ENCODE measurements at places on chromosomes 11 and 22.

- peak; percentile 86 for DNase-seq
- H3K27ac ChIP-seq, result peak overlapping the region; percentile 77
- no peaks in the 10 kb centered on the region for H3K36me3 ChIP-seq
- peaks cover 60% of the 10 kb centered on the region for H3K4me1 ChIP-seq
These were observed 68.2 kb downstream of the USP35 start for GRCh38 chr11:78256962-78257361.

DNA sequence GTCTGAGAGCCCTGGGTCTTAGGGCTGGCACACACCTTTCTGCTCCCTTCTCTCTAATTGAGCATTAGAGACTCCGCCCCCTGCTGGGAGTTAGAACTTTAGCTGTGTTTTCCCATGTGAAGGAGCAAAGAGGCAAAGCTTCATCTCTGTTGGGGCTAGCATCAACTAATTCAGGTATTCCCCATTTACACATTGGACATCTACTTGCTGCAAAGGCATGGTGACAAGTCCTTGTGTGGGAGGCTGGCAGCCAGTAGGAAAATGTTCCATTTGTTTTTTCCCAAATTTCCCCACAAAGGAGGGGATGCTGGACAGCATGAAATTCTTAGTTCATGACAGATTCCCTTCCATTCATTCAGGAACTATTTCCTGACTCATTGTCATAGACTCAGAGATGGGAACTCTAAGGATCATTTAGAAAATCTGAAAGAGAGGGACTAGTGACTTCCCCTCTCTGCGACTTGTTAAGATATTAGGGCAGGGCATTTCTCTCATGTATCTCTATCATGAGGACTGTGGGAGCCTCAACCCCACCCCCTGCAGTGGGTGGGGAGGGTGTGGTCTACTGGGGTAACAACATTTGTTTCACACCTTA lies 3.6 kb downstream of the CD44 start:
- no peak overlapping the region for H3K4me3 ChIP-seq
- no peaks in the 10 kb centered on the region for H3K27me3 ChIP-seq
- H3K4me1 ChIP-seq, result peaks cover 8% of the 10 kb centered on the region
- H3K36me3 ChIP-seq, result no peaks in the 10 kb centered on the region
- DNase-seq, result no peak

- H3K4me1 ChIP-seq, result no peaks in the 10 kb centered on the region
- no peak overlapping the region for H3K4me3 ChIP-seq
- H3K27me3 ChIP-seq, result no peaks in the 10 kb centered on the region
- no peak overlapping the region for H3K27ac ChIP-seq
- DNase-seq, result no peak
These were observed 33.3 kb downstream of the ME3 start for GRCh38 chr11:86639137-86639536.

DNA sequence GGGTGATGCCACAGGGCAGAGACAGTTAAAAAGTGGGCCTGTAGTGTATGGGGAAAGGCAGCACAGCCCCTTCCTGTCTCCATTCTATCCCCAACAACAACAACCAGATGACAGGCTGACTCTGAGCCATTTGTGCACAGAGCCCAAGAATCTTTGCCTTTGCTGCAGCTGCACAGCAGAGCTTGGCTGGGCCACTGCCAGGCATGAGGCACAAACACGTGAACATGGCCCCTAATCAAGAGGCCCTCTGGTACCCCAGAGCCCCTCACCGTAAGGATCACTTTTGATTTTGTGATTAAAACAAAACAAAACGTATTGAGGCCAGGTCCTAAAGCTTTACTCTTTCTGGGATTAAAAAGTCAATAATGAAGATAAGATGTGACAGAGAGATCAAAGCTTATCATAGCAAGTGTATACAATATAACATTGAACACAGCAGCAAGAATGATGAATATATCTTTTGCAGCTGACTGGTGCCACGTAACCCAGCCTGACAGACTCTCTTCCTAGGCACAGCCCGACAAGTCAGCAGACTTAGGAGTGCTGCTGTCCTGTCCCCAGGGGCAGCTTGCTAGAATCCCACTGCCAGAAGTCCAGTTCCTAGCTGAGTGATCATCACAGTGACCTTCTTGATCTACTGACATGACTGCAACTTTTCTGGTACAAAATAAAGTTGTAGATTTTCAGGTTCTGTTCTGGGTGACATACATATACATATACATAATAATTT lies 117.8 kb downstream of the SERGEF start:
- no peak overlapping the region for H3K4me3 ChIP-seq
- peaks cover 2% of the 10 kb centered on the region for H3K36me3 ChIP-seq
- peaks cover 6% of the 10 kb centered on the region for H3K4me1 ChIP-seq
- DNase-seq, result peak; percentile 21
- H3K27ac ChIP-seq, result no peak overlapping the region

DNA sequence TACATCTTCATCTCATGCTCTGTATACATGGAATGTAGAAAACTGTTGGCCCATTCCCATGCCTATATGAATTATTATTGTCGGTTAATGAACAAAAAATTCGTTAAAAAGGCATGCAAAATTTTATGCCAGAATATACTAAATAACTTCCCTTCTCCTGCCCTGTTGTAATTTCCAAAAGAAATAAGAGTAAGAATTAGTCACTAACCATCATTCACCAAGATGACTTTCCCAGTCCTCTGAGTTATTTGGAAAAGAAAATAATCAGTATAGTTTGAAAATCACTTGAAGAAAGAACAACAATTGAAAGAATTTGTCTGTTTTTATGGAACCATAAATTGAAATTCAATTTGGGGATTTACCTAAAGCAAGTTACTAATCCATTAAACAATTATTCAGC lies 1149.1 kb upstream of the RAG2 start:
- H3K27me3 ChIP-seq, result no peaks in the 10 kb centered on the region
- no peaks in the 10 kb centered on the region for H3K36me3 ChIP-seq
- DNase-seq, result no peak
- no peak overlapping the region for H3K4me3 ChIP-seq
- no peak overlapping the region for H3K27ac ChIP-seq
- H3K4me1 ChIP-seq, result no peaks in the 10 kb centered on the region

DNA sequence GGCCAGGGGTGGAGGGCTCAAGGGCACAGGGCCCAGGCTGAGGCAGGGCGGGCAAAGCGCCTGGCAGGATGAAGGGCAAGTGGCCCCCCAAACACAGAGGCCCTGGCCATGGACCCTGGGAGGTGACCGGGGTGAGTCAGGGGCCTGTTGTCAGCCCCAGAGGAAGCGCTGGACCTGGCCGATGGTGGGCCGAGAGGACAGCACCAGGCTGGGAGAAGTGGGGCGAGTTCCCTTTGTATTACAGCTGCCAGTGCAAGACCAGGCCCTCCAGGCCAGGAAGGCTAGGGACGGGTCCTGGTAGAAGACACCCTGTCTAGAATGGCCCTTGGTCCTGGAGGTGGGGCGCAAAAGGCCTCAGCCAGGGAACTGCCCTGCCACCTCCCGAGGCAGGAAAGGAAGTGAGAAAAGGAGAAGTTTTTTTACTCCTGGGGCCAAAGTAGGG lies 12.8 kb downstream of the CXCR5 start:
- peaks cover 42% of the 10 kb centered on the region for H3K36me3 ChIP-seq
- H3K4me1 ChIP-seq, result no peaks in the 10 kb centered on the region

DNA sequence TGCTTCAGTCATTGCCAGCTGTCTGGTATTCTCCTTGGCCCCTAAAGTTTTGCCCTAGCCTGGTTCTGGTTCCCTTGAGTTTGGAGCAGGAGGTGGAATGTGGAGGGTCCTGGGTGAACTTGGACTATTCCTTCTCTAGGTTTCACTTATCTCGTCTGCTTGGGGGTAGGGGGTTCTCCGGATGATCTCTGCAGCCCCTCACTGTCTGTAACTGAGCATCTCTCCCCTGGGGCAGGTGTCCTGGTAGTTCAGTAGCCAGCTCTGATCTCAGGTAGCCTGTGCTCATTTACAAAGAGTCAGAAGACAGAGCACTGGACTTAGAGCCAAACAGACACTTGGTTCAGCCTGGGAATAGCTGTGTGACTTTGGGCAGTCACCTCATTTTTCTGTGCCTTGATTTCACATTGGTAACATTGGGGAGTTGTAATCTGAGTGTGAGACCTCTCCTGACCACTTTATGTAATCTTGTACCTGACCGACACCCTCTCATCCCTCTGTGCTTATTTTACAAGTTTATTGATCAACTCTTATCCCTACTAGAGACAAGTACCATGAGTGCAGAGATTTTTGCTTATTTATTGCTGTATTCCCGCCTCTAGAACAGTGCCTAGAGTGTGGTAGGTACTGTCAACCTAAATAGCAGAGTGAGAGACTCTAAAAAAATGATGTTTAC lies 804 bp downstream of the CCDC134 start:
- no peaks in the 10 kb centered on the region for H3K27me3 ChIP-seq
- H3K36me3 ChIP-seq, result no peaks in the 10 kb centered on the region
- DNase-seq, result no peak

DNA sequence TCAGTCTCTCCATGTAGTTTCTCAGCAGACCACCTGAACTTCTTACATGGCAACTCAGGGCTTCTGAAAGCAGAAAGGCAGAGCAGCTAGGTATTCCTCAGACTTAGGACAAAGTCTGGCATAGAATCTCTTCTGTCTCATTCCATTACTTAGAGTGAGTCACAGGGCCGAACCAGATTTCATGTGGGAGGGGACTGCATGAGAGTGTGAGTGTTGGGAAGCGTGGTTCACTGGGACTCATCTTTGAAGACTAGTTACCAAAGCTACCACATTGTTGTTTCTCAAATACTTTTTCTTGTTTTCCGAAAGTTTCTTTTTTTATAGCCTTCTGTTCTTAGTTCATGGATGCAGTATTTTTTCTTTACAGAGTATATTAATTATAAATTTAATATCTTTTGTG lies 36.1 kb upstream of the SCN3B start:
- H3K4me1 ChIP-seq, result no peaks in the 10 kb centered on the region
- H3K27me3 ChIP-seq, result peaks cover 15% of the 10 kb centered on the region
- H3K36me3 ChIP-seq, result no peaks in the 10 kb centered on the region
- DNase-seq, result no peak
- no peak overlapping the region for H3K4me3 ChIP-seq

- no peak overlapping the region for H3K4me3 ChIP-seq
- H3K27me3 ChIP-seq, result no peaks in the 10 kb centered on the region
- no peak overlapping the region for H3K27ac ChIP-seq
- peaks cover 18% of the 10 kb centered on the region for H3K4me1 ChIP-seq
- DNase-seq, result no peak
These were observed 64.1 kb upstream of the LMO1 start for GRCh38 chr11:8327761-8328192.

- no peak overlapping the region for H3K27ac ChIP-seq
- no peaks in the 10 kb centered on the region for H3K36me3 ChIP-seq
- DNase-seq, result no peak
These were observed 96.4 kb upstream of the PARVA start for GRCh38 chr11:12280838-12281565.

DNA sequence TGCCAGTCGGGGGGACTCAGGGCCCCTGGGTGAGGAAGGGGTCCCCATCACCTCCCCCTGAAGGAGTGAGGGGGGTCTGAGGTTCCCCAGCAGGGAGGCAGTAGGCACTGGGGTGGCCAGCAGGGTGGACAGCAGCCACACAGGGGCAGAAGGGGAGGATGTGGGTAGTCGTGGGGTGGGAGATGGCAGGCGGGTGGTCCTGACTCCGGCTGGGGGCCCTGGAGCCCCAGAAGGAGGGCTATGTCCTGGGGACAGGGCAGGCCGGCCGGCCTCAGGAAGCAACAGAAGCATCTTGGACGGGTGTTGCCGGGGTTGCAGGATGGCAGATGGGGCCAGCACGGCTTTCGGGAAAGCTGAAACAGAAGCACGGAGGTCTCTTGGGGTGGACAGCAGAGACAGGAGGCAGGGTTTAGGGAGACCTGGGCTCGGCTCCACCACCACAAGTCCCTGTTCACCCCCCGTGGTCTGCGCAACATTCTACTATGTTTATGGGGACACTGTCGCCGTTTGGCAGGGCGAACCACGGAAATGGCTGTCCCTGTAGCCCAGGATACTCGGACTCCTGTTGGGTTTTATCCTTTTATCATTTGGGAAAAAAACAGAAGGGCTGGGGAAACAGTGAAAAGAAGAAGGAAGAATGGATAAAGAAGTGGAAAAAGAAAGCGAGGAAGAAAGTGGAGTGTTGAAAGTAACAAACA lies 14.1 kb downstream of the VWCE start:
- H3K36me3 ChIP-seq, result no peaks in the 10 kb centered on the region
- H3K27me3 ChIP-seq, result no peaks in the 10 kb centered on the region
- no peaks in the 10 kb centered on the region for H3K4me1 ChIP-seq
- no peak overlapping the region for H3K27ac ChIP-seq
- no peak for DNase-seq

GRCh38 chr11:62974848-62975522 lies 9.8 kb downstream of the SLC22A6 start:
- no peaks in the 10 kb centered on the region for H3K27me3 ChIP-seq
- H3K4me3 ChIP-seq, result no peak overlapping the region
- H3K36me3 ChIP-seq, result no peaks in the 10 kb centered on the region
- DNase-seq, result peak; percentile 69
- H3K27ac ChIP-seq, result no peak overlapping the region
- no peaks in the 10 kb centered on the region for H3K4me1 ChIP-seq

GRCh38 chr11:40241524-40242051 lies 1217.9 kb downstream of the LRRC4C start:
- no peak overlapping the region for H3K4me3 ChIP-seq
- no peaks in the 10 kb centered on the region for H3K27me3 ChIP-seq
- H3K27ac ChIP-seq, result no peak overlapping the region
- no peaks in the 10 kb centered on the region for H3K36me3 ChIP-seq
- peak; percentile 11 for DNase-seq
- no peaks in the 10 kb centered on the region for H3K4me1 ChIP-seq

- H3K4me1 ChIP-seq, result no peaks in the 10 kb centered on the region
- no peaks in the 10 kb centered on the region for H3K36me3 ChIP-seq
- H3K27ac ChIP-seq, result no peak overlapping the region
- H3K4me3 ChIP-seq, result no peak overlapping the region
- H3K27me3 ChIP-seq, result no peaks in the 10 kb centered on the region
These were observed 191.9 kb downstream of the NELL1 start for GRCh38 chr11:20861322-20861721.

DNA sequence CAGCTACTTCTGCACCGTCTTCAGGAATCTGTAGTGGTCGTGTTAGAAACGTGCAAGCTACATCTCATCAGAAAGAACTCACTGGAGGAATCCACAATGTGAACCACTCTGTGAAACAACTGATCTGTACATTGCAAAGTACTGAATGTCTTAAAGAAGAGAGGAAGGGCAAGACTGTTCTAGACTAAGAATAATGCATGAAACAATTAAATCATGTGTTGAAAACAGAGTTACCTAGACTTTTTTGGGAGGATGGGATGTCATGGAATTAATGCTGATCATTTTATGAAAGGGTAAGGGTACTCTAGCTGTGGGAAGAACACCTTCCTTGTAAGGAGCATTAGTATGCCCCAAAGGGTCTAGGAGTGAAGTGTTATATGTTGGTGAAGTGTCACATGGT lies 60.6 kb upstream of the YPEL1 start:
- peaks cover 71% of the 10 kb centered on the region for H3K36me3 ChIP-seq
- H3K4me3 ChIP-seq, result no peak overlapping the region
- peaks cover 12% of the 10 kb centered on the region for H3K4me1 ChIP-seq
- no peak overlapping the region for H3K27ac ChIP-seq
- no peaks in the 10 kb centered on the region for H3K27me3 ChIP-seq

- no peak for DNase-seq
- H3K4me1 ChIP-seq, result peaks cover 2% of the 10 kb centered on the region
- no peak overlapping the region for H3K27ac ChIP-seq
- no peaks in the 10 kb centered on the region for H3K36me3 ChIP-seq
- no peaks in the 10 kb centered on the region for H3K27me3 ChIP-seq
- H3K4me3 ChIP-seq, result no peak overlapping the region
These were observed 305.0 kb downstream of the BUD13 start for GRCh38 chr11:116467823-116468222.

Data from heart left ventricle (tissue), 16 donors.